ENCODE measurements at places on chromosomes 2 and 18. TPM values are rescaled to one million over a fixed set of nuclear protein-coding genes. Genes with fewer than 3 reads are reported as not detected.
A peak's percentile ranks its signal among the peaks of the same experiment; 100 is the strongest.

DNA sequence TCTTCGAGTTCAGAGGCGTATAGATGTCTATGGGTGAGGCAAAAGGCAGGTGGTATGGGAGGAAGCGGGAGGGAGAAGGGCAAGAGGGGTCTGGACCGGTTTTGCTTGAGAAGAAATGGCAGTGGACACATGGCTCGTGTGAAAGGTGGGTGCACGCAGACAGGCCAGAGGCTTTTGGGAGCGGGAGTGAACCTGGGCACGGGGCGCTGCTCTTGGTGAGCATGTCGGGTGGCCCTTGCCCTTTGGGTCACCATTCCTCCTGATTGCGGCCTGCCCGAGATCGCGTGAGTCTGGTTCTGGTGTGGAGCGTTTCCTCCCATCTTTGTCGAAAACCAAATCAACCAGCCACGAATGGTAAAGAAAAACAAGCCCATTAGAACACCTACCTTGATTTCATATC, 12.6 kb downstream of the LDLRAD4 start:
- no peak overlapping the region for H3K4me3 ChIP-seq
- no peak for DNase-seq
- no peaks in the 10 kb centered on the region for H3K36me3 ChIP-seq
- H3K27me3 ChIP-seq: no peaks in the 10 kb centered on the region
- H3K4me1 ChIP-seq: peaks cover 29% of the 10 kb centered on the region

Gene ADD2
- total RNA-seq: 2.8 TPM

DNA sequence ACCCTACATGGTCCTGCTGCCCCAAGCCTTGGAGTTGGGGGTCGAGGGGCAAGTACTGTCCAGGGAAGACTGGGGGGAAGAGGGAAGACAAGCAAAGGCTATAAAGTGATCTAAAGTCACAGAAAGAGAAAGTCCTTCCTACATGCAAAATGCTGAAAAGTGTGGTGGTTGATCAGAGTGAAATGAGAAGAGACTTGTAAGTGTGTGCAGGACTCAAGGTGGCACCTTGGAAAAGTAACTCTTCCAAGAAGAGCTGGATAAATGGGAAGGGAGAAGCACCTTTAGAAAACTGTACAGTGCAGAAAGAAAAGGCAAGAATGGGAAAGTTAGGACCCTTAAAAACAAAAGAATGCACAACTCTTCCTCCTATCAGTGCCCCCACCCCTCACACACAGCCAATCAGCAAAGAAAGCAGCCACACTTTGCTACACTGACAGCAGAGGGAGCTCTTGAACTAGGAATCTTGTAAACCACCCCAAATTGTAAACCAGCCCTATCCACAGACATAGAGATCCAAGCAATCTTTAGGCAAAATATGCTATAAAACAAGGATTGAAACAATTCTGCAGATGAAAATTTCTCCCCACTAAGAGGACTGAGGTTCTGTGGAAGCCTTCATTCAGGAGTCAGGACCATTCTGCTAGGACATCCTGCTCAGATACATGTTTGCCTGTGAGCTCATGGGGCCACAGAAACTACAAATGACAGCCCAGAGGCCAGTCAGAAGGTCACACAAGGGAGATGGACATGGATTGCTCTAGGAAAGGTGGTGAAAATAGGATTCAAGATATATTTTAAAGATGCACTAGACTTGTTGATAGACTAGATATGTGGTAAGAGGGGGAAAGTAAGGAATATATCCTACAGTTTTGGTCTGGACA, 146.4 kb downstream of the FTCDNL1 start:
- DNase-seq: peak; percentile 26
- H3K4me3 ChIP-seq: no peak overlapping the region
- H3K36me3 ChIP-seq: no peaks in the 10 kb centered on the region
- no peak overlapping the region for H3K27ac ChIP-seq
- H3K27me3 ChIP-seq: no peaks in the 10 kb centered on the region

Gene TTC31
- total RNA-seq: 20.9 TPM

GRCh38 chr2:236766850-236767249, 197.2 kb downstream of the ACKR3 start:
- no peaks in the 10 kb centered on the region for H3K27me3 ChIP-seq
- H3K4me1 ChIP-seq: no peaks in the 10 kb centered on the region

Gene RAX
- total RNA-seq: not detected

Gene CCDC148
- total RNA-seq: 6.6 TPM

DNA sequence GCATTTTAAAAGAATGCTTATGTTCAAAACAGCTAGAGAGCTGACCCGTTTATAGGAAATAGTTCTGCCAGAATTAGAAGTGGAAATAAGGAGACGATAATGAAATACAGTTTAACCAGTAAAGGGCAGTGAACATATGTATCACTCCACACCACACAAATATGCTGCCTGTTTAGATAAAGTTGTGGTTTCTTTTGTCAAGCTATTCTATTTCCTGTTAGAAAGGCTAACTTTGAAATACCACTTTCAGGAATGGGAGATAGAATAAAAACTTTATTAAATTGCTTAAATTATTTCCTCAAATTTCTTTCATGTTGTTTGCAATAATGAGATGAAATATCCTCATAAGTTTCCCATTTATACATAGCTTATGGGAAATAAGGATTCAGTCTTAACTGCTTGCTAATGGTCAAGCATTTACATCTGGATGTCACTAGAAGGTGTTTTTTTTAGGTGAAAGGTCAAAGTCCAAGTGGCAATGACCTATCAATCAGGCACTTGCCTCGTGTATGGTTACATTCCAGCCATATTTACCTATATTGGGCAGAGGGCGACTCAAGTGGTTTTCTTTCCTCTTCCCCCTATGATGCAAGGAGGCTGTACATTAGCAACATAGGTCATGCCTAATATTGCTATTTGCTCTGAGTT, 148.9 kb downstream of the ZEB2 start:
- no peaks in the 10 kb centered on the region for H3K36me3 ChIP-seq
- DNase-seq: no peak
- H3K27me3 ChIP-seq: no peaks in the 10 kb centered on the region
- no peak overlapping the region for H3K27ac ChIP-seq
- H3K4me1 ChIP-seq: no peaks in the 10 kb centered on the region

DNA sequence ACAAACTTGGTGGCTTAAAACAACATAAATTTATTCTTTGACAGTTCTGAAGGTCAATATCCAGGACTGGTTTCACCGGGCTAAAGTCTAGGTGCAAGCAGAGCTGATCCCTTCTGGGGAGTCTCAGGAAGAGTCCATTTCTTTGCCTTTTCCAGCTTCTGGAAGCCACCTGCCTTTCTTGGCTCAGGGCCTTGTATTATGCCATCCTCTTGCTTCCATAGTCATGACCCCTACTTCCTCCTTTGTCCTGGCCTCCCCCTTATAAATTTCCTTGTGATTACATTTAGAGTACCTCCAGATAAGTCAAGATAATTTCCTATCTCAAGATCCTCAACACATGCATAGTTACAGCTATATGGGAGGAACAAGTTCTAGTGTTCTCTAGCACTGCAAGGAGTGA, 1089.5 kb downstream of the LRP1B start:
- no peak for DNase-seq
- no peak overlapping the region for H3K27ac ChIP-seq
- H3K27me3 ChIP-seq: no peaks in the 10 kb centered on the region
- no peaks in the 10 kb centered on the region for H3K36me3 ChIP-seq

DNA sequence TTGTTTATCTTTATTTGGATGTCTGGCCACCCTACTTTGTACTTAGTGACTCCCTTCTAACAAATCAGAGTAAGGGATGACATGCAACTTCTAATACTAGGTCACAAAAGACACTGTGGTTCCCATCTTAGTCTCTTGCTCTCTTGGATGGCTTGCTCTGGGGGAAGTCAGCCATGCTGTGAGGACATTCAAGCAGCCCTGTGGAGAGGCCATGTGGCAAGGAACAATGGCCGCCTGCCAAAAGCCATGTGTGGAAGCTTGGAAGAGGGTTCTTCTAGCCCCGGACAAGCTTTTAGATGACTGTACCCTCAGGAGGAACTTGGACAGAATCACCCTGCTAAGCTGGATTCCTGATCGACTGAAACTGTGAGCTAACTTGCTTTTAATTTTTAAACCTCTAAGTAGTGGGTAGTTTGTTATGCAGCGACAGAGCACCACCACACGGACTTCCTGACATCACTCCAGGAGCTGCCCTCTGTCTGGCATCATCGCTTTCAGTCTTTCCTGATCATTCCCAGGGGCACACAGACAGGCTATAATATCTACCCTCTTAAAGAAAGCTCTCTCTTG, 116.8 kb upstream of the ODC1 start:
- H3K27ac ChIP-seq: no peak overlapping the region
- H3K4me3 ChIP-seq: no peak overlapping the region
- DNase-seq: no peak
- no peaks in the 10 kb centered on the region for H3K27me3 ChIP-seq

- H3K27me3 ChIP-seq: no peaks in the 10 kb centered on the region
- no peak overlapping the region for H3K4me3 ChIP-seq
- no peak for DNase-seq
- H3K36me3 ChIP-seq: no peaks in the 10 kb centered on the region
- H3K4me1 ChIP-seq: peaks cover 7% of the 10 kb centered on the region
Observed at GRCh38 chr2:64711252-64711800, 57.6 kb upstream of the SERTAD2 start.
